Caudate nucleus (tissue), 63 donors: ENCODE measurements at places on chromosomes 6 and 20.

- no peak for DNase-seq
Measured at GRCh38 chr20:56788041-56788670, 159.1 kb downstream of the TFAP2C start.

DNA sequence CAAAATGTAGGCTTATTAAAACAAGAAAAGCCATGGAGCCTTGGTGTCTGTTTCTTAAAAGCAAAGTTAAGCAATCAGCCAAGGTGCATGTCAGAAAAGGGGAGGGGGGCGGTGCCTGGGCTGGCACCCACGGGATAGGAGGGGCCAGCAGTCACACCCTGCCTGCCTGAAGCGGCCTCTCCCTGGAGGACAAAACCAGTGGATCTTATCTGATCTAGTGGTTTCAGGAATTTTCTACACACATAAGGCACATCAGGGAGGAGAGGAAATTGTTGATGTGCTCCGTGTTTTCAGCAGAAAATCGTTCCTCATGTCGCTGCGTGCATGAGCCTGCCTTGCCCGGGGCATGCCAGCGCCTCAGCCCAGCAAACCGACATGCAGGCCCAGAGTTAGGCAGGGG is 276.4 kb downstream of the TAF4 start:
- no peak for DNase-seq

DNA sequence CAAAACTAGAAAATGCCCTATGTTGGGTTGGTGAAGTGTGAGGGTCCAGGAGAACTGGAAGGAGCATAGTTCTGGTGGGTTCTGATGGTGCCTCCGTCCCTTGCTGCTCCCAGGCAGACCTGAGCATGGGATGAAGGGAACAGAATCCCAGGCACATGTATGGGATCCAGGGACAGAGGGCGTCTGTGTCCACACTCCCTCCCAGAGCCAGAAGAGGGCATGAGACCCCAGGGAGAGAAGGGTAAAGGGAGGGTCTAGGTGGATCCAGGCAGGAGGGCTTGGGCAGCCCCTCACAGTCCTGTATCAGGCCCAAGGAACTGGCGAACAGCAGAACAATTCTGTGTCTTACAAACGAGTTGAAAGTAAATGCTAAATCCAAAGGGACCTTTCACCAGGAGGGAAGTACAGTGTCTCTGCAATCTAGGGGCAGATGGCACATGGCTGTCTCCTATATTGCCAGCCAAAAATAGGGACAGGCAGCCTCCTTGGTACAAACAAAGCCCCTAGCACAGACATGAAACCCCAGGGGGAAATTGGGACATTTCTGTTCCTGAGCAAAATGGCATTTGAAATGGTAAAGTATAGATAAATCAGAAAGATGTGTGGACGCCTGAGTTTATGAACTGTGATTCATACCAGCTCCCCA is 2.5 kb upstream of the BPIFA1 start:
- DNase-seq, result no peak

- DNase-seq, result no peak
Measured at GRCh38 chr20:41567615-41568014, 50.6 kb downstream of the CHD6 start.

GRCh38 chr6:113651920-113652319 is 205.2 kb upstream of the MARCKS start:
- no peak for DNase-seq

DNA sequence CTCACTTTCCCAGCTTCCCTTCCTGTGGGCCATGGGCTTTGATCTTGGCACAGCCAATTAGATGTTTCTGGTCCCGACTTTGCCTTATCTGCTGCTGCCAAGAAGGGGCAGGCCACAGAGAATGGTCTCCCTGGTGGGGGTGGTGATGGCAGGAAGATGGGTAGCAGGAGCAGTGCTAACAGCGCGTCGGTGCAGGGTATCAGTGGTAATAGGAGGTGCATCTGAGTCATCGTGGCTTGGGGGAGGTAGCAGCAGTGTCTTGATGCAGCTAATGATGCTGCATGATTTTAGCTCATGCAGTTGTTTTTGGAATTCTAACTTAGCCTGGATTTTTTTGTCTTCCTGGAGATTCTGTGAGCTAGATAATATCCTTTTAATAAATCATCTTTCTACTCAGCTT is 18.9 kb upstream of the MAS1 start:
- DNase-seq, result no peak

- DNase-seq, result no peak
Measured at GRCh38 chr6:169340395-169340794, 86.7 kb upstream of the THBS2 start.

- no peak for DNase-seq
Measured at GRCh38 chr20:19193349-19193748, 19.1 kb upstream of the SLC24A3 start.

DNA sequence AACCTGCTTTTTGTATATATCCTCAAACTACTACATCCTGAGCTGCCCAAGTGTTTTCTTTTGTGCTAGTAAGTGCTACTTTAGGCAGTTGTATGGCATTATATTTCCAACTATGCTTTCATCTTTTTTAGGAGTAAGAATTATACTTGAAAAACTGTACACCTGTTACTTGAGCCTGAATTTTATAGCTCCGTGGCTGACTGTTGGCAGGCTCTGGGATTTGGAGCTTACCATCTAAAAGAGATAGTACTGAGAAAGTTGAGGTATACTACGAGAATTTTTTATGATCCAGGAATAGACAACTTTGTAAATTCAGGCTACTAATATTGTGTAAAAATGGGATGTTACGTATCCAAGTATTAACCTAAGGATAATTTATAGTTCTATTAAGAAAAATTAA is 32.4 kb downstream of the RNF217 start:
- DNase-seq, result no peak

- DNase-seq, result no peak
Measured at GRCh38 chr20:44610313-44610962, 28.1 kb downstream of the PKIG start.
